Activated T-cell treated with anti-CD3 and anti-CD28 coated beads for 4 hours (primary cell): ENCODE measurements at places on chromosomes 7 and 10.

DNA sequence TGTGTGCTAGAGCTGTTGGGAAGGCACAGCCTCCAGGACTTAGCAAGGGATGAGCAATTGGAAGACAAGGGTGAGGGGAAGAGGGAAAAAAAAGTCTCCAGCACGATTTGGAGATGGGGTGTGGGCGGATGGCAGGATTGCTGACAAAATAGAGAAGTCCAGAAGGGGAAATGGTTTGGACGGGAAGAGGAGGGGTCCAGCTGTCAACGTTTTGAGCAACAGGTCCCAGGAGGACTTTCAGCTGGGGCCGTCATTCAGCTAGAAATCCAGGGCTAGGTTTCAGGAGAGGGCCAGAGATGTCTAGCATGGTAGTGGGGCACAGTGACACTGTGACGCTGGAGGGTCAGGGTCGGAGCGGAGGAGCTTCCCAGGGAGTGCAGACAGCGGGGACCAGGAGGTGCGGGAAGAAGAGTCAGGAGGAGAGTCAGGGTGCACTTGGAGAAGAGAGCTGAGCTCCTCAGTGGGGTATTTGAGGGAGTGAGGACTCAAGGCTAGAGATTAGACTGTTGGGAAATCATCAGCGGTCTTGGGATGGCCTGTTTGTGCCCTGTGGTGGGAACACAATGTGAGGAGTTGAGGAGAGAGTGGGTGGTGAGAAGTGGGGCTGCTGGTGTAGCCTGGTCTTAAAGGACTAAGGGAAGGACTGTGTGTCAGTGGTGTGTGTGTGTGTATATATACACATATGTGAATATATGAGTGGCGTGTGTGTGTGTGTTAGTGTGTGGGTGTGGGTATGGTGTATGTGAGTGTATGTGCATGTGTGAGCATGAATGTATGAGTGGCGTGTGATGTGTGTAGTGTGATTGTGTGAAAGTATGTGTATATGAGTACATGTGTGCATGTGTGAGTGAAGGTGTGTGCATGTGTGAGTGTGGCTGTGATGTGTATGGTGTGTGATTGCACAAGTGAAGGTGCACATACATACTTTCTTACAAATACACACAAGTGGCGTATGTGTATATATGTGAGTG lies 3.8 kb downstream of the ZYX start:
- no peak for DNase-seq

GRCh38 chr7:18538554-18539250 lies 43.2 kb downstream of the HDAC9 start:
- no peak for DNase-seq

GRCh38 chr7:112452102-112452888 lies 2.0 kb downstream of the IFRD1 start:
- DNase-seq = no peak

GRCh38 chr7:45138433-45139267 lies 18.9 kb upstream of the RAMP3 start:
- no peak for DNase-seq

- no peak for DNase-seq
These were observed 102.7 kb upstream of the FAM13C start for GRCh38 chr10:59465088-59465487.

DNA sequence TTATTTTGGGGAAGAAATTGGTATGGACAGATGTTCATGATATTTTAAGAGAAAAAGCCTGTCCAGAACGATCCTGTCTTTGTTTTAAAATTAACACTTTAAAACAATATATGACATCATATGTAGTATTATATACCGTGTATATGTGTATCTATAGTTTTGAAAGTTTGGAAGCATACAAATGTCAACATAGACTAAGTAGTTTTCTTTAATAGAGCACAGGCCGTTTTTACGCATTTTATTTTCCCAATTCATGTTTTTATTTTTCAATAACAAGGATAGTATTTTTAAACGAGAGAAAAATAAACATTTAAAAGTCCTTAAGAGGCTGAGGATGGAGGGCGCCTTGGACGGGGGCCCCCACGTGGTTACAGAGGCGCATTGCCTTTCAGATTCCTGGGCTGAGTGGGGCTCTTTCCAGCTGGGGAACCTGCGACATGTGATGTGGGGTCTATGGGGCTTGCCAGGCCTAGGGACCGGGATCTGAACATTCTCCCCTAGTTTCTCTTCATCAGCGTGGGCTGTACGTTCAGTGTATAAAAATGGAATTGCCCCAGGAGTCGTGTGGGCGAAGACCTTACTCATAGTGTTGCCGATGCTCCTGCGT lies 127.8 kb upstream of the ZNF746 start:
- DNase-seq = peak; percentile 39

DNA sequence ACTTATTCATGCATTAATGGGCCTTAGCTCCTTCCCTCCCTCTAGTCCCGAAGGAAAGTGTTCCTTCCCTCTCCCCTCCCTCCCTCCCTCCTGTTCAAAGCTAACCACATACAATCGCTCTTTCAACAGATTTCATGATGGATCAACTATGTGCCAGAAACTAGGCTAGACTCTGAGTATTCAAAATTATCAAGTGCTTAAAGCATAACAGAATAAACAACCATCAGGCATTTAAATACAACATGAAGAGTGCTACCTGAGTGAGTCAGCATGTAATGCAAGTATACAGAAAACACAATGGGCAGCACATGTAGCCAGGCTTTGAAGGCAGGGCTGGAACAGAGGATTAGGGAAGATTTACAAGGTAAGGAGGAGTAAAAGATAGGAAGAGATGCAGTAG lies 11.3 kb downstream of the CHCHD3 start:
- no peak for DNase-seq

GRCh38 chr10:124820121-124820520 lies 18.5 kb downstream of the ABRAXAS2 start:
- no peak for DNase-seq

GRCh38 chr10:57579926-57580325 lies 687.8 kb downstream of the IPMK start:
- no peak for DNase-seq

DNA sequence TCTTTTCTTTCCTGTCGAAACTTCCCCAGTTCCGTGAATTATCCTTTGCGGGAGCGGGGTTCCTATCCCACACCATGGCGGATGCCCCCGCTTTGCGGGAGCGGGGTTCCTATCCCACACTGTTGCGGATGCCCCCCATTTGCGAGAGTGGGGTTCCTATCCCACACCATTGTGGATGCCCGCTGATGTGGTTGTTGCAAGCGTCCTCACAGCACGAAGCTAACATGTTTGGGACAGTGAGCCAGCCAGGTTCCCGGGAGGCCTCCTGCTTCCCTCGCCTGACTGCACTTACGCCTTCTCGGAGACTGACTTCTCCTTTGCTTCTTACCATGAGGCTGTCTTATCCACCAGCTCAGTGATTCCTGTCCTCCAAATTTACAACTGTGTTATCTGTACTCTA lies 134.7 kb downstream of the VIPR2 start:
- no peak for DNase-seq

GRCh38 chr10:13338390-13339110 lies 9.5 kb downstream of the SEPHS1 start:
- no peak for DNase-seq

GRCh38 chr7:127832592-127832991 lies 180.6 kb downstream of the SND1 start:
- DNase-seq = no peak

- DNase-seq = no peak
These were observed 89.4 kb downstream of the ITGA8 start for GRCh38 chr10:15630353-15630752.
